ENCODE measurements at places on chromosomes 12 and 14. TPM values are rescaled to one million over a fixed set of nuclear protein-coding genes. Genes with fewer than 3 reads are reported as not detected.

- H3K36me3 ChIP-seq, result no peaks in the 10 kb centered on the region
- H3K27ac ChIP-seq, result no peak overlapping the region
- peaks cover 14% of the 10 kb centered on the region for H3K4me1 ChIP-seq
- peak; percentile 82 for DNase-seq
- peaks cover 97% of the 10 kb centered on the region for H3K27me3 ChIP-seq
Measured at GRCh38 chr12:50055831-50056638, 1.4 kb upstream of the ASIC1 start.

DNA sequence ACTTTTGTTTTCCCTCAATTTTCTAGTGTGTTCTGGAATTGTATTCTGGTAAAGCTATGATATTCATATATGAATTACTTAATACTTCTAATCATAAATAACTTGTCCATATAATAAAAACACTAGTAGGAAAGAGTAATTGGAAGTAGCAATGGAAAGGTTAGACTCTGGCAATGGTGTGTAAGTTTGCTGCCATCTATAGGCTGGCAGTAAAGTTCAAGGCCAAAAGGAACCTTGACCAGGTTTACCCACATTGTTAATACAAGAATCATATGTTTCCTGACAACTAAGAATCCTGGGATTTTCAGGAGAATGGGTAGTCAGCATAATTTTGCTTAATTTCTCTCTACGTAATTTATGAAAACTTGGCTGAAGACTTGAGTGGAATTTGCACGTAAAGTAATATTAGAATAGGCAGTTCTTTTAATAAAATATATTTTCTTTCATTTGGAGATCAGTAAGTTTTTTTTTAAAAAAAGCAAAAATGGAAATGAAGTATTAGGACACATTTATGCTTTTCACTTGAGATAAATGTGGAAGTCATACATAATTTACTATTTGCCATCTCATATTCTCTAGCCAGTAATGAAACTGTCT lies 926.7 kb downstream of the GALC start:
- H3K36me3 ChIP-seq, result no peaks in the 10 kb centered on the region
- H3K4me1 ChIP-seq, result no peaks in the 10 kb centered on the region
- DNase-seq, result no peak
- H3K27ac ChIP-seq, result no peak overlapping the region
- H3K4me3 ChIP-seq, result no peak overlapping the region

DNA sequence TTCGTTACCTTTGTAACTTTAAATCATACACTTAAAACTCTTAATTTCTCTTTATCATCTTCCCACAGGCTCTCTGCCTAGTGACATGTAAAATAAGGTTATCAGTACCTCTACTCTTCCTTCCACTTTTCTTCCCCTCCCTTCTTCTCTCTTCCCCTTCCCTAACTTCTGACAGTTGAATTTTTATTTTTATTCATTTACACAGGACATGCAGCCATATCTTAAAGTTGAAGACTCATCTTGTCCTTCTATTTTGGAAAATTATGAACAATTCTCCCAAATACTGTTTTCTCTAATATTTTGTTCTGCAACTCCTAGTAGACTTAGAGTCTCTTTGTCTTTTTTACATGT lies 263.9 kb downstream of the FBXL14 start:
- H3K36me3 ChIP-seq, result no peaks in the 10 kb centered on the region
- no peak overlapping the region for H3K4me3 ChIP-seq
- no peak overlapping the region for H3K27ac ChIP-seq

GRCh38 chr12:76400136-76400535 lies 51.9 kb upstream of the BBS10 start:
- no peak overlapping the region for H3K4me3 ChIP-seq
- H3K4me1 ChIP-seq, result no peaks in the 10 kb centered on the region
- H3K36me3 ChIP-seq, result no peaks in the 10 kb centered on the region
- H3K27ac ChIP-seq, result no peak overlapping the region
- no peaks in the 10 kb centered on the region for H3K27me3 ChIP-seq
- DNase-seq, result no peak

The TSPAN31 gene
- total RNA-seq, result 57.6 TPM

All from neural progenitor cell (in vitro differentiated cells).